ENCODE measurements at places on chromosomes 3 and 15.

DNA sequence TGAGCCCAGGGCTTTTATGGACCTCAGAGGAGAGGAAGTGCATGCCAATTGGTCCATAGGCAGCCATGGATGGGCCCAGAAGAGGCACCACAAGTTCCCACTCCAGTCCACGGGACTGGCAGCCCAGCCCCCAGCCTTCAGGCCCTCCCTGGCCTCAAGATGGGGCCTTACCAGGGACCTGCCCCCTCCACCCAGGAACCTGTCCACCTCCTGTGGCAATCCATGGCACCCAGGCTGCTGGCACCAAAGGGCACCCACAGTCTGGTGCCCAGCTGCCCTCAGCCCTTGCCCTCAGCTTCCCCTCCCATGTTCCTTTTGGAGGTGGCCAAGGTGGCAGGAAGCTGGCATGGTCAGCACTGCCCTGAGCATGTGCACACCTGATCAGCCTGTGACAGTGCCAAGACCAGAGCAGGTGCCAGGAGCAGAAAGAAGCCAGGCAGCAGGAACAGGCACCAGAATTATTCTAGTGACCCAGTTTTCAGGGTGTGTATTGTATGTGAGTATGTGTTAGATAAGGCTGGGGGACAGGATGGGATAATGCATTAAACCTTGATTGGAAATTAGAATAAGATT lies 415.0 kb downstream of the NTRK3 start:
- DNase-seq, result no peak

DNA sequence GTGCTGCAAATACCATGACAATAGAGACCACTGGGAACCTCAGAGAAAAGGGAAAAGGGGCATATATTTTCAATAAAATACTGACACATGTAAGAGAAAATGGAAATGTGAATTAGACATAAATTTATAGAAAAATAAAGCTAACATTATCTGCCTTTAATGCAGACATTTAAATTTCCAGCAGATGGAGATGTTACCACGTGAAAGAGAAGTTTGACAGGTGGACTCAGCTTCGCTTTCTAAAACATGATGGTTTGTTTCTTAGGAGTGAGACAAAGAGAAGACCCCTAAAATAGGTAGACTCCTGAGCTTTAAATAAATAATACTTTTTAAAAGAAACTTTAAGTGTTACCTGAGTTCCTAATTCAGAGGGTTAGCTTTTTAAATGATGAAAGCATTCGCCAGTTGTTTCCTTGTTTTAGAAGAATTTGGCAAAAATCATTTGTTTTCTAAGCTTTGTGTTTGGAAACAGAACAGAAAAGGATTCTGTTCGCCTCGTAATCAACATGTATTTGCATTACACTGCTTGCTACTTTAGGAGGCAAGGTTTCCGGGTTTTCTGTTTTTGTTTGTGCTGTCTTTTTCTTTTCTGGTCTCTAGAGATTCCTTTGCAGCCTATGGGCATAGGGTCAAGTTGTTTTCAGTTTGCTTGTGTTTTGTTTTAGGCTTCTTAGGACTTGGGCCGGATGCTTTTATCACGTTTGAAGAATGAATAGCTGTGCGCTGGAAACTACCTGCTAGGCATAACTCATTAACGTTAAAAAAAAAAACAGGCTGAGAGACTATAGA lies 271.4 kb downstream of the THSD4 start:
- no peak for DNase-seq

DNA sequence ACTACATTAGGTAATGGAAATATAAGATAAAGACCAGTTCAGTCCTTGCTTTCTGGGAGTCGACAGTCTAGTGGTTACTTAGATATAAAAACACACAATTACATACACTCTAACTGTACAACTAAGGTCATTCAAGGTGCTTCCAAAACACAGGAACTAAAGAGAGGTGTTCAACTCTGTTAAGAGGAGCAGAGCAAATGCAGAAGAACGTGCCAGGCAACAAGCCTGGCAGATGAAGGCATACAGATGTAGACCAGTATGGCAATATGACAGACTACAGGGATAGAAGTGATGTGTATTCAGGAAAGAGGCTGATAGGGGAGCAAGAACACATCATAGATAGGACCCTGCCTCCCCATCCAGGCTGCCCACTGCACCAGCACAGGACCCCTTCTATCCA lies 78.3 kb downstream of the CBLB start:
- DNase-seq, result no peak

GRCh38 chr3:172321035-172321434 lies 127.2 kb downstream of the GHSR start:
- DNase-seq, result no peak

GRCh38 chr15:51776952-51777569 lies 25.7 kb downstream of the TMOD2 start:
- DNase-seq, result peak; percentile 61

DNA sequence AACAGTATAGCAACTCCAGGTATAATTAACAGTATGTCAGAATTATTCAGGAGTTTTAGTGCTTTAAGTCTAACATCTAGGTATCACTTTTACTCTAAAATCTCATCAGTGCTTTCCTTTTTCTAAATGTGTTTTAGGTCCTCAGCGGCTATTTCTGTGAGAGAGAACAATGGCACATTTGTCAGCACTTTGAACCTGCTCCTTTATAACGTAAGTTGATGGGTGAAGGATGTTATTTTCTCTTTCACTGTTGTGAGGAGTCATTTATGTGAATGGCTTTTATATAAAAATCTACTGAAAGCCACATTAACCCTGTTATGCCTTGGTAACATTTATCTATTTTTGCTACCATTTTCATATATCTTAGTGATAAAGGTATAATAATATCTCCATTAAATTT lies 22.8 kb downstream of the ZPLD1 start:
- no peak for DNase-seq

DNA sequence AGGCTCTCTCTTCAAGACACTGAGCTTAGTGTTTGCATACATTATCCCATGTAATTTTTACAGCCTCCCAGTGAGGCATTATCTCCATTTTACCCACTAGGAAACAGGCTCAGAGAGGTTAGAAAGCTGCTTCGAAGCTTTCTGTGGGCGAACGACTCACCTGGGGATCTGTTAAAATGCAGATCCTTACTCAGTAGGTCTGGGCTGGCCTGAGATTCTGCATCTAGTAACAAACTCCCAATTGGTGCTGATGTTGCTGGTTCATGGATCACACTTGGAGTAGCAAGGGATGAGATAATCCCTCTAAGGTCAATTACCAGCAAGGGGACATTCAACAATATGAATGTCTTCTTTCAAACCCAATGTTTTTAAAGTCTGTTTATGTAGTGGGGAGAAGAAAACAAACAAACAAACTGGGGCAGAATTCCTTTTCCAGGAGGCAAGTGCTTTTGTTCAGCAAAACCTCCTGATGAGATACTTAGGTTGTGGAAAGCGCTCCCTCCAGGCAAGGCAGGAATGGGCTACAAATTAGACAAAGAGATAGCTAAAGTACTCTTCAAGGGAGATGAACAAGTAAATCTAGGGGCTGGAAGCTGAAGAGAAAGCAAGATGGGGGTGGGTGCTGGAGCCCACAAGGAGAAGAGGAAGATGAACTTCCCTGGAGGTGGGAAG lies 311.9 kb downstream of the SHQ1 start:
- no peak for DNase-seq

DNA sequence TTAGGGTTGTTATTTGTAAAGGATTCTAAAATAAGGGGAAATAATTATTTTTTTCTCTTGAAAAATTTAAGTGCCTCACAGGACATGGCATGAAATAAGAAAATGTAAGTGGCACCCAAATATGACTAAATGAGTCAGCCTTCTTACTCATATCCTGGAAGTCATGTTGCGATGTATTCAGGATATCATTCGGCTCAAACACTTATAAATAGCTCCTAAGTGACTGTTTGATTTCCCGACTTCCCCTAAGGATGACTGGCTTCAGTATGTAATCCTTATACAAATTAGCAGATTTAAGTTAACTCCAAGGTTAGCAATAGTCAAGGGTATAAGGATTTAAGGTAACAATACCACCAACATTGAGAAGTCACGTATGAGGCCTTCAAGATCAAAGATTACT lies 57.3 kb upstream of the OSTN start:
- no peak for DNase-seq

DNA sequence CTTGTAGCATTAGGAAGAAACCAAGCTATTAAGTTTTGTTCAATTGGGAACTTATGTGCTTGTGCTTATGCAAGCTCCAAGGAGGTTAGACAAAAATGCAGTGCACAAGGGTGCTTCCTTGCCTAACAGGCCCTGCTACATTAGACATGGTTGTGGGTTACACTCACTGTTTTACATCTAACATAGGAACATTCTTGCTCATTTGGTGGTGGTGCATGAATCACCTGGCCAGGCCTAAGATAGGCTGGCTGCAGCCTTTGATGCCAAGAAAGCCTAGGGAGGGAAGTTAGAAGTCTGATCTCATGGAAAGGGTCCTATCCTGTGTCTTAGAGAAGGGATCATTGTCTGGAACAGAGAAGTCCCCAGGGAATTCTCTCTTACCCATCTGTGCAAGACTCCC lies 43.5 kb downstream of the CA12 start:
- DNase-seq, result no peak

DNA sequence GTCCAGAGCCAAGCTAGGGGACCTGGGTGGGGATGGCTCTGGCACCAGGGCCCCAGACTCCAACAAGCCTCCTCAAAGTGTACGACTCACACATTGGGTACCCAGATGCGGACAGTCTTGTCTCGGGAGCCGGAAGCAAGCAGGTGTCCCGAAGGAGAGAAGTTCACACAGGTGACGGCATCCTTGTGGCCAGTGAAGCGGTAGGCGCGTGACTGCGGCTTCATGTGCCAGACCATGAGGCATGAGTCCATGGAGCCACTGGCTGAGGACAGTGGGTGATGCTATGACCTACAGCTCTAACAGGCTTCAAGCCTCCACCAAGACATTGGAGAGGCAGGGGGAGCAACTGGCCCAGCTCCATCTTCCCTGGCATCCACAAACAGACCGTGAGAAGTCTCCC lies 4.5 kb downstream of the POC1A start:
- DNase-seq, result no peak

DNA sequence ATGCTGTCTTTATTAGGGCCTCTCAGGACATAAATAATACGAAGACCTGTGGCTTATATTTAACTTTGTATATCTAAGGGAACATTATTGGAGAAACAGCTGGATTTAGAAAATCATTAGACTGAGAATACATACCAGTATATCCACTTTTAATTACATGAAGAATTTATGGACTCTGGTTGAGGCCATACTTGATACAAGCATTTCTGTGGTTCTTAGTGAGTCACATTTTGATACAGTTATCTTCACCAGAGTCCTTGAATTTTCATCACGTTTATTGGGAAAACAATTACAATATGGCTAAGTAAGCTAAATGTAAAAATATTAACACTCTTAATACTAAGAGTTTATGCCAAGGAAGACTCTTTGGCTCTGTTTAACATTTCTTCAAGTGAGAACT lies 9.9 kb downstream of the KIF23 start:
- DNase-seq, result no peak

Measured in retina (tissue), 1 donor.